Lower lobe of right lung (tissue), 2 donors: ENCODE measurements at places on chromosomes 2 and 18.

DNA sequence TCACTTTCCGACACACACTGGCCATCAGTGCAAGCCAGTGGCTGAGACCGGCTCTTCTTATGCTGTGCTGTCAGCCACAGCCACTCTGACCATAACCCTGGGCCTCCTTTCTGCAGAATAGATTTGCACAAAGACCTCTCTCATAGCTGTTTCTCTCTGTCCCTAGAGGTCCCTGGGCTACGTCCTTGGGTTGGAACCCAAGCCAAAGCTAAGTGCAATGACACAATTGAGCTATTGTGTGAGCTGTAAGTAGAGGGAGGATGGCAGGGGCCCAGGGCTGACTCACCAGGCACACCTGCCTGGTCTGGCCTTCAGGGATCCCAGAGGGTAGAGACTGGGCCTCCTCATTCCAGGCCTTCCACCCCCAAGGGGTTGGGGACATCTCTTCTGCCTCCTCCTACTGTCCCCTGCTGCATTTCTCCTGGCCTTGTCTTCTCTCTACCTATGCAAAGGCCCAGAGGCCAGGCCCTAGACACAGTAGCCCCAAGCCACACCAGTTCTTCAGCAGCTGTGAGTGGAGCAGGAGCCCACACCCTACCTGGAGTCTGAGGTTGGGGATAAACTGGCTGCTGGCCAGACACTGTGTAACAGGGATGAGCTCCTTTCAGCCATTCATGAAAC is 174.6 kb downstream of the NCK2 start:
- DNase-seq: no peak

DNA sequence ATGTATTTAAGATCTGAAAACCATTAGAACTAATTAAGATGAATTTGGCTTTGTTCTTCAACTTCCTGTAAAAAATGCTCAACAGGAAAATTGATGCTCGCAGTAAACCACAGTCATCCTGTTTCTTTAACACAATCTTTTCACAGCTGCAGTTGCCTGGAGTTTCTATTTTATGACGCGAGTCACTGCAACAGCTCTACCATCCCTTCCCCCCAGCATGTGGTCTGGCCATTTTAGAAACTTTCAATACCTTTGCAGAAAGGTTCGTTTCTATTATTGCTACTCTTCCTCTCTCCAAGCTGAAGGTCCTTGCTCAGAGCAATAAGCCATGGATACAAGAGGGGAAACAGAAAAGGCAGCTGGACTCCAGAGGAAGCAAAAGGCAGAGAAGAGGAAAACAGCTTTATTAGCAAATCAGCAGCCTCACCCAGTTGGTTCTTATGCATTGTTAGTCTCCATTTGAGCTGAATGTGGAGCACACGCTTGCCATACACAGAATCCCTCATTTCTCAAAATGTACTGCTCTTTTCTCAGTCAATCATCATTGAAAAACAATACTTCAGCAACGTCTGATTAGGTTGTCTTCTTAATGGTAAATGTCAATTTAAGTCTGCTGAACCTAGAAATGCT is 3.9 kb downstream of the WIPF1 start:
- no peak for DNase-seq

DNA sequence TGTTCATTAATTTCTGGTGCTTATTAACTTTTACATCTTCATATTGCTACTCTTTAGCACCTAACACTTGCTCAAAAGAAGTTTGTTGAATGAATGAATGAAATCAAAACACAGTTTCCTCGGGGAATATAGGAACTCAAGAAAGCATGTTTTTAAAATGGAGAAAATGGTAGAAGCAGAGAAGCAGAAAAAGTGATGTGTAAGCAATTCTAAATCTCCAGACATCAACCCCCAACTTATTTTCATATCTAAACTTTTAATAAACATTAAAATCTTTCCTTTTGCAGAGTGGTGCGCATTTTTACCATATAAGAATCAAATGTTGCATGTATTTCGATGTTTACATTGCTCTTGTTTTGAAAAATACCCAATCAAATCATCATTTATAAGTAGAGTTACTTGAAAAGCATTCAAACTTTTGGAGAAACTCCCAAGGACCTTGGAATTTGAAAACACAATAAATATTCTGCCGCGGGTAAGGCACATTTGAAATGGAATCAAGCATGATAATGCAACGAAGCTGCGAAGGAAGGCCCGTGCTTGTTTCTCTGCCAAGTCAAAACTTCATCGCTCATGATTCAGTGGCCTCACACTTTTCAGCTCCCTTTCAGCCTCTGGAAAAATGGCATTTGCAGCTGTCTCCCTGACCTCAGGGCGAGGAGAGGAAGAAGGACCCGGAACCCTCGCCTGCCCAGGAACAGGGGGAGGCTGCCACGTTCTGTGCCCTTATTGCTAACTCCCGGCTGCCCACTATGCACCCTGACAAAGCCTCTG is 26.7 kb upstream of the SMIM21 start:
- no peak for DNase-seq

DNA sequence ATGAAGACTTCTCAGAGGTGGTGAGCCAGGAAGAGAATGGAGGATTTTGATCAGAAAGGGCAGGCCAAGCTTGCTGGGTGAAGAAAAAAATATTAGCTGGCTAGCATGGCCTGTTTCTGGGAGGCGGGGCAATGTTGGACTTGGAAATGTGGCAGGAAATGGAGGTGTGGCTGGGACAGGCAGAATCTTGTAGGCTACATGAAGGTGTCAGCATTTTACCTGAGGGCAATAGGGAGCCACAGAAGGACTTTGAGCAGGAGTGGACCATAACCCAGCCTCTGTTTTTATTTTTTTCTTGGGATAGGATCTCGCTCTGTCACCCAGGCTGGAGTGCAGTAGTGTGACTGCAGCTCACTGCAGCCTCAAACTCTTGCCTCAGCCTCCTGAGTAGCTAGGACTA is 31.7 kb downstream of the EMX1 start:
- DNase-seq: no peak

DNA sequence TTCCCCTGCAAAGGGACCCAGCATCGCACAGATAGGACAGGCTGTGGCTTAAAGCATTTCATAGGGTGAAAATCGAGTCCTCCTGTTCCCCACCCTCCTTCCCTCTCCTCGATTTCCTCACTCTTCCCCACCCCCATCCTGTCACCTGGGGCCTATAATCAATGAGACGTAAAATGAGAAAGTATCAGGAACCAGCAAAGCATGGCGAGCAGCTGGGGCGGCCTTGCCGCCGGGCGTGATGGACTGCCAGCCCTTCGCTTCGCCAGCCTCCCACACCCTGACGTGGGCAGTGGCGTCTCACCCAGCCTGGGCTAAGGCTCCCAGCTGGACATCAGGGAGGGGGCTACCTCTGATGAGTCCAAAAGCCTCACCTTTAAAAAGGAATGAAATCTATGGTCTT is 11.1 kb downstream of the SLC30A3 start:
- DNase-seq: no peak

GRCh38 chr2:46232860-46233259 is 64.3 kb upstream of the EPAS1 start:
- DNase-seq: no peak

GRCh38 chr2:6671913-6672312 is 193.8 kb downstream of the CMPK2 start:
- DNase-seq: no peak

DNA sequence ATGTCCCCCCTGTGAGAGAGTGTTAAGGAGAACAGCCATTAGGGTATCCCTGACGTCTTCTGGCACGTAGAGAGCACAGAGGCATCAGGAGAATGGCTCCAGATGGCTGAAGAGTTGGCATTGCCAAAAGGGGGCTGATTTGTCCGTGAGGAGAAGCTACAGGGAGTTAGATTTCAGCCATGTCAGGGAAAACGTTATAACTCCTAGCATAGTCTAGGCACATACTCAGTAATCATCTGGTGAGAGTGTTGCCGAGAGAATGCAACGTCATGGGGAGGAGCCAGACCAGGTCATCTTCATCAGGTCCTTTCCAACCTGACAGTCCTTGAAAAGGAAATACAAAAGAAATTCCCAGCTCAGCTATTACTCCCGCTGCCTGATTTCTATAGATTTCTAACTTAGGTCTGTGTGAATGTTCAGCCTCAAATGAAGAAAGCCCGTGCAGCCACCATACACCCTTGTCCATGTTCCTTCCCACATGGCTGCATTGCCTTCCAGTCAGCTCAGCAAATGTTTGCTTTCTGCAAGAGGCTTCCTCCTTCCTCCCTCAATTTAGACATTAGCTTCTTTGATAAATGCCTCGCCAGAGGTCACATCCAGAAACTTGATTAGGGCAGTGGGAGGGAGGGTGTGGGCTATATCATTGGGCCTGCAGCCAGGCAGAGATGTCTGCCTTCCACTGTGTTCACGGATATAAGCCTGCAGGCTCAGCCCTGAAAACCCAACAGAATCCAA is 93.0 kb downstream of the STPG4 start:
- DNase-seq: no peak
